H4 (cell line): ENCODE measurements at places on chromosomes 11 and 22. TPM values are rescaled to one million over a fixed set of nuclear protein-coding genes. Genes with fewer than 3 reads are reported as not detected.

DNA sequence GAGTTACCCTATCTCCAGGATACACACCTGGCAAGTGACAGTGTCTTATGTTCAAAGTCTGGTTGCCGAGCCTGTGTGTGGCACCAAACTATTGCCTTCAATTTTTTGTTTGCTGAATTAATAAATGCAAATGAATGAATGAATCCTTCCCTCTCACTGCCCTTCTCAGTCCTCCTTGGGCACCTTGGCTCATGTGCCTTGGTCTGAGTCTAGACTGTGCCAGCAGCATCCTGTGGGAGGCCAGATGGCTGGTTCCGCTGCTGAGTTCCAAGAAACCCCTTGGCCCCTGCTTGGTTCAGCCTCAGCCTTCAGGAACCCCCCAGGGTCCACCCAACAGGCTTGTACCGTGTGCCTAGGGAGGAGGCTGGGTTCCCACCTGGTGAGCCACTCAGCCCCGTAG lies 31.0 kb downstream of the TOB2 start:
- DNase-seq = no peak

DNA sequence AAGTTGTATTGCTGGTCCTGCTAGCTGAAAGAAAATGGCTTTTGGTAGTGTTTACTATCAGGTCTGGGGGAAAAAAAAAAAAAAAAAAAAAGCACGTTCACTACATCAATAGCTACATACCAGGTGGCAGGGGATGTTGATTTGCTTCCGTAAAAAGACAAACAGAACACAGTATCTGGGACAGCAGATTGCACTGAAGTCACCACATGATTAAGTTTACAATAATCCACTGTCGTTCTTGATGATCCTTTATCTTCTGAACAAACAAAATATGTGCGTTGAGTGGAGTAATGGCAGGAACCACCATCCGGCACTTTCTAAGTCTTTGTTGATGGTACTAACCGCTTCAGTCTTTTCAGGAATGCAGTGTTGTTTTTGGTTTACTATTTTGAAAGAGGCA lies 48.7 kb downstream of the DDX6 start:
- DNase-seq = no peak

Gene CABP4
- 0.39 TPM in 1 of 2 replicates, not detected in the other for total RNA-seq

GRCh38 chr22:43990044-43990443 lies 34.1 kb upstream of the PARVB start:
- no peak for DNase-seq

DNA sequence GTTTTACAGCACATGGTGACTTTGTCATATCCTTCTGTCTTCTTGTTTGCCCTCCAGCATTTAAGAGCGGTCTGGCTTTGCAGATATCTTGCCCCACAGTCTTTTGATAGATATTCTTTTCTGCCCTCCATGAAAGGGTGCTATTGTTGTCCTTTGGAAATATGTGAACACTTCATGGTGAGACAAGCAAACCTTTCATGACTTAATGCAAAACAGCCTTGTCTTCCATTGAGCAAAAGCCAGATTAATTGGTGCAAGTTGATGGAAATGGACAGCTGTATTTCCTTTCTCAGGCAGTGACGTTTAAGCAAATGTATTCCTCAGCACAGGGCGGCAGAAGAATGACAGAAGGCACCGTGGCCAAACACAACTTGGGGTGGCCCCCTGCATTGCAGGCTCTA lies 4.4 kb downstream of the DCPS start:
- no peak for DNase-seq

Gene CDCA5
- total RNA-seq = 28.7 and 30.5 TPM in 2 replicates

Gene APOA5
- total RNA-seq = not detected in 2 replicates

Gene HPS5
- total RNA-seq = 22.5 and 28.8 TPM in 2 replicates

Gene VWCE
- total RNA-seq = 0.35 TPM in 1 of 2 replicates, not detected in the other

DNA sequence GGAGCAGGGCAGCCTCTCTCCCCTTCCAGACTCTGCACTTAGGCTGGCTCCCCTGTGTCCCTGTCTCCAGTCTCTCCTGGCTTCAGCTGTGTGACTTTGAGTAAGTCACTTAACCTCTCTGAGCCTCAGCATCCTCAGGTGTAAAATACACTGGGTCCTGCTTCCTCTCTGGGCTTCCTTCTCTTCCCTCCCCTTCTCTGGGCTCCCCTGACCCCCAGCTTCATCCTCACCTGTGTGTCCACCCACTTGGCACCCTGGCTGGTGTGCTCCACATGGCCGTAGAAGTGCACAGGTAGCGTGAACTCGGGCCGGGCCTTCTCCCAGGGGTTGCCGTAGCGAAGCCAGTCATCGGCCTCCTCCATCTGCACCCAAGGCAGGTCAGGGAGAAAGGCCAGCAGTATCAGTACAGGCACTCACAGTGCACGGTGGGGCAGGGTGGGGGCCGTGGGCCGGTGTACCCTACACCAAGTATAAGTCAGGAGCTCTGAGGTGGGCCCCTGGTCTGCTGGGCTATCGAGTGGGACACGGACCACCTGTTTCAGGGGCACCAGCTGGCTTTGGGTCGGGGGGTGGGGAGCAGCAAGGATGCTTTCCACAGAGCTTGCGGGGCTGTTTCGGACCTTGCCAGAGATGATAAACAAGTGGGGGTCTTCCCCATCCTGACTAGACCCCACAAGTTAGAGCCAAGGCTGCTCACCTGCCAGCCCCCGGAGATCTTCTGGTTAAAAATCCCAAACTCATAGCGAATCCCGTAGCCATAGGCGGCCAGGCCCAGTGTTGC lies 2.0 kb downstream of the PYGM start:
- no peak for DNase-seq
